ENCODE measurements at places on chromosomes 4 and X. TPM values are rescaled to one million over a fixed set of nuclear protein-coding genes. Genes with fewer than 3 reads are reported as not detected.

The AWAT2 gene
- not detected for polyA plus RNA-seq

The F9 gene
- not detected for polyA plus RNA-seq

The CT45A10 gene
- not detected for polyA plus RNA-seq

The SRPX2 gene
- 10.8 TPM for polyA plus RNA-seq

The SLC34A2 gene
- polyA plus RNA-seq, result 30.7 TPM

The ZNF518B gene
- 32.0 TPM for polyA plus RNA-seq

The FAM47E gene
- polyA plus RNA-seq, result 10.4 TPM

The LDB2 gene
- 111 TPM for polyA plus RNA-seq

The FATE1 gene
- 0.40 TPM for polyA plus RNA-seq

The H2BW2 gene
- polyA plus RNA-seq, result 1.1 TPM
